EL (cell line): ENCODE measurements at places on chromosomes 6 and 20.

DNA sequence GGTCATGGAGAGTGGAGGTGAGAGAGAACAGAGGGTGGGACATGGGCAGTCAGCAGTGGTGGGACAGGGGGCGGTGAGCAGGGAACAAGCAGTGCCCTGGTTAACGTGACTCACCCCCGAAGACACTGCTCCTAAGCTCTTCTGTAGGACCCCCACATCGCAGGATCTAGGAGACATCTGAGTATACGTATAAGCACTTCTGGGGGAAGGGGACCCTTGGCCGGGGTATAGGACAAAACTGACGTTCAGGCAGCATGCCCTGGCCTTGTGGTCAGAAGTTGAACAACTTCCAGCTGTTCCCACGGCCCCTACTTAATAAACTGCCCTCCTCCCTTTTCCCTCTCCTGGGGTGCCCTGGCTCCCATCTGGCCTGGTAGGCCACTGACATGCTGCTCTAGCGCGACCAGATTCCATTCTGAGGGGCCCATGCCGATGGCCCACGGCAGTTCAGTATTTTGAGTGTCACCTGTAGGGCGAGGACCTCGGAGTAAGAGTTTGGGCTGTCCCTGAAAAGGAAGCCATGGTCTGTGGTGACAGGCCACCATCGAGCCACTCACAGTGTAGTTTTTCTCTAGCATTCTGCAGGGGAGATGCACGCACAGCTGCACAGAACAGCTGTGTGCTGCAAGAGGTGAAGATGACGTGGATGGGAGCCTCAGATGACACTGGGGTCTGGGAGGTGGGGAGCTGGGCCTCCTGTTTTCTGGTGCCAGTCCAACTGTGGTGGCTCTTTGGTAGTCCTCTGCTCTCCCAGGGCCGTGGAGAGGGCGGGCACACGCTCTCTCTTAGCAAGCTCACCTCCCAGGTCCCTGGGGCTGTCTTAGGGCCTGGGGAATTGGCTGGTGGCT lies 38.4 kb downstream of the PPP1R3G start:
- no peak for DNase-seq

GRCh38 chr6:148304976-148305375 lies 37.7 kb upstream of the SASH1 start:
- peak; percentile 61 for DNase-seq

DNA sequence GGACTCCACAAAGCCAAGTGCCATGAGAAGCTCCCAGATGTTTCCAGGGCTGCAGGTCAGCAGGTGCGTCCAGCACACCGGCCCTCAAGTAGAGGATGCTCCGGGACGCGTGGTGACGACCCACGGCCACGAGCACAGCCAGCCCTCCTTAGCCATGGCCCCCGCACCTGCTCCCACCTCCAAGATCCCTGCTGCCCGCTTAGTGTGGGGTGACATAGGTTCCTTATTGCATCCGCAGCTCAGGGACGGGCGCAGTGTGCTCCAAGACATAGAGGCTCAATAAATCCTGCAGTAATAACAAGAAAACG lies 138.1 kb upstream of the RPS6KA2 start:
- no peak for DNase-seq

GRCh38 chr6:33143113-33143770 lies 49.0 kb downstream of the COL11A2 start:
- no peak for DNase-seq

GRCh38 chr20:38790200-38791053 lies 15.1 kb upstream of the PPP1R16B start:
- peak; percentile 52 for DNase-seq

DNA sequence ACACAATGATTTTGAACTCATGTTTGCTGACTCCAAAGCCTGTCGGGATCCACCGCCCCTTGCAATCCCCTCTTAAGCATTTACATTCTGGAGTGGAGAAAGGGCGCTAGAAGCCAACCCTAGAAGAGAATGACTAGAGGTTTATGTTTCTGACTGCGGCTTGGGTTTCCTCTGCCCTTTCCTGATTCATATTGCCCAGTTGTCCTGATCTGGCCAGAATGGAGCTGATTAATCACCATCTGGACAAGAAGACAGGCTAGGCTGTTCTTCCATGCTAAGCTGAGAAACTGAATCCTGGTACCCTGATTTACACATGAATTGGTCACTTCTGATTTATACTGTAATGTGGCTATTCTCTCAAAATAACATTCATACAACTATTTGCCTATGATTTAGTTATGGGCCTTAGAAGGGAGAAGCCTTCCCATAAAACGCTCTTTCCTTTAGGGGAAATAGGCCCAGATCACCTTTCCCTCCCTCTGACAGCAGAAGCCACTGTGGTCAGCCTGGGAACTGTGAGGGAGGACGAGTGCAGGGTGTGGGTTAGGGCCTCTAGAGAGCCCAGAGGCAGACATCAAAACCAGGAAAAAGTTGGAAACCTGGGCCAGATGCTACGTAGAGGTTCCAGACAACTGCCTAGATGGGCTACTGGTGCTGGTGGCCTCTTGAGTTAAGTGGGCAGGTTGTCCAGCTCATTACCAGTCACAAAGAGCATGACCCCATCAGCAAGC lies 199.2 kb upstream of the PRDM1 start:
- peak; percentile 21 for DNase-seq

DNA sequence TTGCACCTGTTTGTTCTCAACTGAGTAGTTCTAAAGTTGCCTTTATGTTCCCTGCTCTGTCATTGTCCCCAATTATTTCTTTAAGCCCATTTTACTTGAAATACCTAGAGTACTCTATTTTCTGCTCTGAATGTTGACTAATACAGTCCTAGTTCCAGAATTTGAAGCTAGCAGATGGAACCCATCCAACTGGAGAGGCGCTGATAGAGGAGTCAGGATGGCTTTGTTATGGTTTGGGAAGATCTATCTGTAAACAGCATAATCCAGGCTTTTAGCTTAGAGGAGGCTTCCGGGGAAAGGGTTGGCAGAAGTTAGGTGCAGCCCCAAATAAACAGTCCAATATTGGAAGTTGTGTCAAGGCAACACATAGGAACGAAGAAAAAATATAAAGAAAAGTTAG lies 927.7 kb downstream of the TFAP2A start:
- no peak for DNase-seq

GRCh38 chr6:155117256-155117655 lies 122.1 kb downstream of the TIAM2 start:
- peak; percentile 94 for DNase-seq

GRCh38 chr20:38859070-38859690 lies 53.7 kb downstream of the PPP1R16B start:
- no peak for DNase-seq

- peak; percentile 84 for DNase-seq
Measured at GRCh38 chr6:26554697-26555504, 16.7 kb downstream of the HMGN4 start.

GRCh38 chr6:67133973-67134372 lies 1426.9 kb upstream of the EYS start:
- no peak for DNase-seq

- peak; percentile 97 for DNase-seq
Measured at GRCh38 chr20:31698803-31699718, 23.6 kb downstream of the BCL2L1 start.

DNA sequence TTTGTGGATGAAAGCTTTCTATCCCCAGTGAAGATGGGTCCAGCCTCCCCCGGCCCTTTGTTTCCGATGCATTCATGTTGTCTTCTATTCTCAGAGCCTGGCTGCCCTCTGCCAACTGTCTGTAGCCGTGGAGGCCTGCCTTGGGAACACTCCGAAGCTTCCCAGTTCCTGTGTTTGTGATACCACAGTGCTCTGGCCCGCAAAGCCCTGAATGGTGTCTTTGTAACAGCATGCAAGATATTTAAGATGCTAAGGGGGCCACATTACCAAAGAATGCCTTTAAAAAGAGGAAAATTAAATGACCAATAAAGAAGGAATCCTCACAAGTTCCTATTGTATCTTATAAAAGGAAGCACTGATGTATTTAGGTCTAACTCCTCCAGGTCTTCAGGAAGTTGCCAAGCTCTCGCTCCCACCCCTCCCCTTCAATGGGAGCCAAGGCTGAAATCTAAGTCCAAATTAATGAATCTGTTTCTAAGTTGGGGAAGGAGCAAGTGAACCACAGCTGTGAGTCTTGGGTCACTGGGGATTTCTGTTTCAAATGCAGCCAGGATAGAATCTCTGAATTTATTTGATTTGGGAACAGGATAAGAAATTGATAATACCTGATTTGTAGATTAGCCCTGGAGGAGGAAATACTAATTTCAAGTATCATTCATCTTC lies 596.1 kb downstream of the QKI start:
- DNase-seq: no peak

GRCh38 chr6:45382391-45382790 lies 4.7 kb upstream of the SUPT3H start:
- no peak for DNase-seq

DNA sequence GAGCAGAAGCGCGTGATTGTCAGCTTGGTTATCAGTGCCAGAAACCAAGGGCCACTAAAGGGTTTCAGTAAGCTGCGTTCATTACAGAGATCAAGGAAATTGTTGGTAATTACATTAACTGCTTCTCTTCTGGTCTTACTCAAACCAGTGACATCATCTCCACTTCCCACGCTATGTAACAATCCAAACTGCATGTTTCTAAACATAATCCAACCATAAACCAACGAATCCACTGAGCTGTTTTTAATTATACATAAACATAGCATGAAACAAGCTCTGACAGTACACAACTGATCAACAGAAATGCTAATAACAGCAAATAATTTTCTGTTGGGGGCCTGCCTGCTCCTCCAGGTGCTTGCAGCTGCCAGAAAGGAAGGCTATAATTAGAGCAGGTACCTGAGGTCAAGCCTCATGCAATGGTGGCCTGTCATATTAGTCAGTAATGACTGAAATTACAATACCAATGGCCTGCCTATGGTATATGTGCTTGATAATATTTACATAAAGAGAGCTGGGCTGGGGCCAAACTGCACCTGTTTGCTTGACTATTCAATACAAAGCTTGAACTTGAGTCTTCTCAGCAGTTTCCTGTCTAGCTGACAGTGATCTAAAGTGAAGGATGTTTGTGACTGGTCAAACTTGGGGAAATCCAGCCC lies 40.1 kb downstream of the ILRUN start:
- DNase-seq: peak; percentile 70

- peak; percentile 39 for DNase-seq
Measured at GRCh38 chr20:829551-829950, 4.0 kb upstream of the FAM110A start.

DNA sequence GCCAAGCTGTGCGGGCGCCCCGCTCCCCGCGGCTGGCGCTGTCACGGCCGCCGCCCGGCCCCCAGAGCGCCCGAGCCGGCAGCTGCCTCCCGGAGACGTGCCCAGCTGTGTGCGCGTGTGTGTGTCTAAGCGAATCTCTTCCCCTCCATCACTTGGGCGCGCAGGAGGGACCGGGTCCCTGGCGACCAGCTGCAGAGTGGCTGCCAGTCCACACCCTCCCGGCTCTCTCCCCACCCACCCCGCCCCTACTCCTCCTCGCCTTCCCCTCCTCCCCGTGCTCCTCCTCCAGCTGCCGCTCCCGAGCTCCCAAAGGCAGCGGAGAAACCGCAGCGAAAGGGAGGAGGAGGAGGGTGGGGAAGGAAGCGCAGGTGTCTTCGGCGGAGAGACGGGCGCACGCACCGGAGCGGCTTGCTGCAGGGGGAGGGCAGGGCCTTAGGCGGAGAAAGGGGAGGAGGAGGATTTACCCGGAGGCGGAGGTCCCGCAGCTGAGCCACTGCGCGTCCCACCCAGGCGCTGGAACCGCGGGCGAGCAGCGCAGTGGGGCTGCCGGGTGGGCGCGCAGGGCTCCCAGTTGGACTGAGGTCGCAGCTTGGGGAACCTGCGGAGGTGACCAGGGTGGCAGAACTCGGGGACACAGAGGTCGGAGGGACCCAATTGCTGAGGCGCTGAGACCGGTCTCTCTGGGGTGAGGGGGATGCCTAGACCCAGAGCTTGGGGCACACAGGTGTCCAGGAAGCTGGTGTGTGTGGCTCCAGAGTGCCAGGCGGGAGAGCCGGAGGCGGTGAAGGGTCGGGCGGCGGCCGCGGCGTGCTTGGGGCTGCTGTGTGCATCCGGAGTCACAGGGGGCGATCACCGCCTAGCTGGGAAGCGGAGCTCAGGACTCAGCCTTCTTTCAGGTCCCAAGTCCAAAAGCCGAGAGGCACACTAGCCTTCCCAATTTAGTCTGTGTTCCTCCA lies at the start of gene HS3ST5:
Gene HS3ST5, minus strand, starts transcription at position 198 of the 956 bp plus-strand sequence. CDS start 280,178 bp downstream, outside the sequence.
- peak; percentile 17 for DNase-seq

DNA sequence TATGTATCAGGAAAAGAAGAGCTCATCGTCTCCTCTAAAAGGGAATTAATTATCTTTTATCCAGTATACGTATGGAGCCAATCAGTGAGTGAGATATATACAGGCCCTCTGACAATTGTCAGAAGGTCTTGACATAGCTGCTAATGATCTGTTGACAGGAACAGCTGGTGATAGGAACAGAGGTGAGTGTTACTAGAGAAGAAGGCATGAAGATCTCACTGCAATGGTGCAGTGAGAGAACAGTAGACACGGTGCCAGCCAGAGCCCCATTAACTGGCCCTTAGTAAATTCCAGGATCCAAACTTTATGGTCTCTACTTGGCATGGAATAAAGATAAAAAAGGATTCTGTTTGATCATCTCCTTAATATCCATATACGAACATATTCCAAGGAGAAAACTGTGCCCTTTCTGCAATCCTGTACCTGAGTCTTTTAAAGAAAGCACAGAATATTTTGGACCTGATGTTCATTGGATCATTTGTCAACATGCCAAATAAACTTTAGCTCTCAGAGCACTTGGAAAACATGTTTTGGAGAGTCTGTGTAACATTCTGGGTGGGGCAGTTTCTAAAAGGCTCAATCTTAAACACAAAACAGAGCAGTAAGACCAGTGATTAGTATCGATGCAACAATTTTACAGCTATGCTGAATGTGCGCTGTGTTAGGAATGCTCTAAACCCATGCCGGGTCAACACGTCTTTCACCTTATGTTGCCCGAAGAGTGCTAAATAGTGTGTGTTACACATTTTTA lies 135.8 kb upstream of the CITED2 start:
- no peak for DNase-seq

DNA sequence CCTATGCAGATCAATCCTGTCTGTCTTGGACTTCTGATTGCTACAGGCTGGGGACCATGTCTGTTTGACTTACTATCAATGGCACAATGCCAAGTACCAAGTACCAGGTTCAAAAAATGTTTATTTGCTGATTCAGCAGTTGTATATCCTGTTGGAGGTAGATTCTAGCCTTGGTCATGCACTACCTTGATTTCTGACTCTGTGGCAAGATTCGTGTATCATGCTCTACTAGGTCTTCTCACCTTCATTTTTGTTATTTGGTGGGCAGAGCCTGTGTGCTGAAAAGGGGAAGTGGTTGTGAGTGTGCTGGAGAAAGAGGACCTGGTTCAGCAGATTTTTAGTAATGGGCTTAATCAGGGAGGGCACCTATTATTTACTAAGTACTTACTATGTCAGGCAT lies 192.4 kb upstream of the MYLIP start:
- DNase-seq: no peak

GRCh38 chr20:8449123-8449522 lies 317.1 kb downstream of the PLCB1 start:
- peak; percentile 13 for DNase-seq
